ENCODE measurements at places on chromosomes 5 and 9. TPM values are rescaled to one million over a fixed set of nuclear protein-coding genes. Genes with fewer than 3 reads are reported as not detected.

IL4 gene
- not detected for total RNA-seq

TMEM174 gene
- total RNA-seq, result not detected

CCDC112 gene
- total RNA-seq, result 7.4 TPM

CSF1R gene
- 0.33 TPM for total RNA-seq

RMND5B gene
- 33.5 TPM for total RNA-seq

F12 gene
- total RNA-seq, result 23.9 TPM

SLC6A7 gene
- total RNA-seq, result not detected

EGR1 gene
- 9.5 TPM for total RNA-seq

LRRC70 gene
- total RNA-seq, result not detected

ARHGEF28 gene
- total RNA-seq, result 13.3 TPM

PCDHA4 gene
- 0.95 TPM for total RNA-seq

PRDM9 gene
- not detected for total RNA-seq

RMI1 gene
- 8.1 TPM for total RNA-seq

RIC1 gene
- total RNA-seq, result 13.8 TPM

HTR1A gene
- total RNA-seq, result not detected

IL33 gene
- 0.33 TPM for total RNA-seq

GPX8 gene
- 41.5 TPM for total RNA-seq

RNF208 gene
- total RNA-seq, result 2.0 TPM

ACTL7B gene
- total RNA-seq, result not detected

Measured in A549 treated with ZK216348 at 1 μM for 4 hours (cell line).